ENCODE measurements at places on chromosomes 1 and 21.

DNA sequence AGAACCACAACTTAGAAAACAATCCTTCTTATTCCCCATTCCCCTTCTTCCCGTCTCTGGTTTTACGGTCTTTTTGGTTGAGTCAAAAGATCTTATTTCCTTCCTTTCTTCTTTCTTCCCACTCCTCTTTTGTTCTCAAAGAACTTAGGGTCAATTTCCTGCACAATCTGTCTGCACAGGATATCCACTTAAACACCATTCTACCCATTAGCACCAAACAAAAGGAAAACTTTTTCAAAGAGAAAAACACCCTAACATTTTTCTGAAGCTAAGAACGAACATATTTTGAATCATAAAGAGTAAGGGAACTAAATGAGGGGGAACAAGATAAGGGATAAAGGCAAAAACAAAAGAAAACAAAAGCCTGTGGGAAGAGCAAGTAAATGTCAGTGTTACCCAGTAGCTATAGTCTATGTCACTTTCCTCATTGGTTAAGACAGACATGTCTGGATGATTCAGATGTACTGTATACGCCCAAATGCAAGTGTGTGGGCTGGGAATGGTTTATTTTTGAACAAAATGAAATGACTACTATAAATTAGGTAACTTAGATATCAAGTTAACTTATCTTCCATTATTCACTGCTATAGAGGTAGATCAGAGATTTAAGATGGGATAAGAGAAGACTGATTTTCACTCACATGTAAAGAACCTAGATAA lies 59.9 kb downstream of the TOR3A start:
- no peak for DNase-seq

DNA sequence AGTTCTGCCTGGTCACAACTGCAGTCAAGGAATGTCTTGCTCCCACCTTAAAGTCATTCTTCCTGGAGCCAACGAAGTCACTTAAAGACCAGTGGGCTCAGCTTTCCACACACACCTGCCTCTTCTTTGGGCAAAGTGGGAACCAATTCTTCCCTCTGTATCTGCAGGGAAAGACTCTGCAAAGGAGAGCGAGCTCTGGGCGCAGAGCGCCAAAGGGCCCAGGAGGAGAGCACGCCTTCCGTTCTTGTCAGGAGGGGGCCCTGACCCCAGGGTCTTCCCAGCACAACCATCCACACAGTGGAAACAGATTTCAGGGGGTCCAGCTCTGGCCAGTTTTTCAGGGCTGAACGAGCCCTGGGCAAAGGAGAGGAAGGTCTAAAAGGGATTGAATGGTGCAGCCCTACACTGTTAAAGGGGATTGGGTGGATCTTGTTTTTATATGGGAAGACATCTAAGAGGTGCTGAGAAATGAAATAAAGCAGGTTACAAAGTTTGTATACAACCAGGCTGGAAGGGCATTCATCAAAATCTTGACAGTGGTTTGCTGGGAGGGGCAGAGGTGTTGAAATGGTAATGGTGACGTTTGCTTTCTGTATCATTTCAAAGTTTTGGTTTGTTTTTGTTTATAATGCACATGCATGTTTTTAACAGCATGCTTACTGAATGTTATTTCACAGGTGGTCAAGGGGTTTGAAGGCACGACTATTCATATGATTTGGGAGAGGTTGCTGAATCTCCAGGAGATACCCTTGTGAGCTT lies 6.8 kb upstream of the OLIG2 start:
- no peak for DNase-seq

GRCh38 chr1:176193023-176193422 lies 14.1 kb downstream of the COP1 start:
- DNase-seq, result no peak

DNA sequence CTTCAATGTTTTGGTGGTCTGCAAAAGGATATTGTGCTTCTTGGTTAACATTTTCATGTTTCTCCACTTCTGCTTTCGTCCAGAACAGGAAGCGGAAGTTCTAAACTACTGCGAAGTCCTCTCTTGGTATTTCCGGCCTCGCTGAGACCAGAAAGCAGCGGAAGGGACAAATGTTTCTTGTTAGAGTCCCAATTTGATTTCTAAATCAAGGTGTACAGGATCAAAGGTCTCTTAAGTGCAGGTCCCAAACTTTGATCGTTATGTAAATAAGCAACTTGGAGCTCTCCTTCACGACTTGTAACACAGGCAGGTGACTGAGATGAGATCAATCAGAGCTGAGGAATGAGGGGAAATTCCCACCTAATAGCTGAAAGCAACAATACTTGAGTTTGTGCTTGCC lies 40.1 kb upstream of the HMCN1 start:
- DNase-seq, result no peak

- no peak for DNase-seq
These were observed 14.5 kb upstream of the CBR3 start for GRCh38 chr21:36120304-36120888.

DNA sequence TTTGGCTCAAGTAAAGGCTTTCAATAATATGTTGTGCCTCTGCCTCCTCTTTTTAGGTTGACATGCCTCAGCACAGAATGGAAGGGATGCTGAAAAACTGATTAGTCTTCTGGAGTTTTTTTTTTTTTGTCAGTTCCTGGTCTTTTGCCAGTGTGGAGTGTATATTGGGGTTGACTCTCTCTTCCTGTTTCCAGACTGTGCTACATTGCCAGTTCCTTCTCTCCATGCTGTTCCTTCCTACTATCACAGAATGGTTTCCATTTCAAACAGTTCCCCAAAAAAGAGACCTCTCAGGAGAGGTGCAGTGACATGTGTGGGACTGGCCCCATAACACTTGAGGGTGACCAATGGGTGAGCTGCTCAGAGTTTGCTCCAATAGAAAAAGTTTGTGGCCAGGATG lies 101.7 kb upstream of the ETV3 start:
- DNase-seq, result no peak

DNA sequence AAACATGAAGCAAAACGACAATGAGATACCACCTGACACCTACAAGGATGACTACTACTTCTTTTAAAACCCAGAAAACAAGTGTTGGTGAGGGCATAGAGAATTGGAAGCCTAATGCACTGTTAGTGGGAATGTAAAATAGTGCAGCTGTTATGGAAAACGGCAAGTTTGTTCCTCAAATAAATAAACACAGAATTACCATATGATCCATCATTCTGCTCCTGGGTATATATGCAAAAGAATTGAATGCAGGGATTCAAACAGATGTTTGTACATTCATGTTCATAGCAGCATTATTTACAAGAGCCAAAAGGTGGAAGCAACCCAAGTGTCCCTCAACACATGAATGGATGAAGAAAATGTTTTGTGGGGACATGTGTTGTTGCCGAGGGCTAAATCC lies 1.4 kb upstream of the S100A8 start:
- no peak for DNase-seq

DNA sequence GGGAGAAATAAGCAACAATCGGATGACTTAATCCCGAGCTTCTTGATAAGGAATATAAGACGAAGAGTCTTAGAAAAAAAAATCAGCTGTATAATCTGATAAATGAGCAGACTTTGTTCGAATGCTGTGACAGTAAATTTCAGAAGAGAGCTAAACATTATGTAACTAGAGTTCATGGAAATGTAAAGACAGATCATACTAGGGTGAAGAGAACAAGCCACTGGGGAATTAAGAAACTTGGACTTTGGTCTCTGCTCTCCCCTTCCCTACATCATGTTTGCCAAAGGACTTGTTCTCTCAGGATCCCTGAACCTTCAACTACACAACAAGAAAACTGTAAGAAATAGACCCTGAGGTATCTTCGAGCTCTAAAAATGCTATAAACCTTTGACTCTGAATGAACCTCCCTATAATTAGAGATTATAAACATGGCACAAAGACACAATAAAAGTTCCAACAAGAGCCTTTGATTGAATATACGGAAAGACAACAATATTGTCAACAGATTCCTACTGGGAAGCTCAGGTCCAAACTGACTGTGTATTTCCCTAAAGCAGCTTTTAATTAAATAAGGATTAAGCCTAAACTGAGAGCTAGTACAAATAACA lies 27.5 kb downstream of the FRRS1 start:
- DNase-seq, result no peak

DNA sequence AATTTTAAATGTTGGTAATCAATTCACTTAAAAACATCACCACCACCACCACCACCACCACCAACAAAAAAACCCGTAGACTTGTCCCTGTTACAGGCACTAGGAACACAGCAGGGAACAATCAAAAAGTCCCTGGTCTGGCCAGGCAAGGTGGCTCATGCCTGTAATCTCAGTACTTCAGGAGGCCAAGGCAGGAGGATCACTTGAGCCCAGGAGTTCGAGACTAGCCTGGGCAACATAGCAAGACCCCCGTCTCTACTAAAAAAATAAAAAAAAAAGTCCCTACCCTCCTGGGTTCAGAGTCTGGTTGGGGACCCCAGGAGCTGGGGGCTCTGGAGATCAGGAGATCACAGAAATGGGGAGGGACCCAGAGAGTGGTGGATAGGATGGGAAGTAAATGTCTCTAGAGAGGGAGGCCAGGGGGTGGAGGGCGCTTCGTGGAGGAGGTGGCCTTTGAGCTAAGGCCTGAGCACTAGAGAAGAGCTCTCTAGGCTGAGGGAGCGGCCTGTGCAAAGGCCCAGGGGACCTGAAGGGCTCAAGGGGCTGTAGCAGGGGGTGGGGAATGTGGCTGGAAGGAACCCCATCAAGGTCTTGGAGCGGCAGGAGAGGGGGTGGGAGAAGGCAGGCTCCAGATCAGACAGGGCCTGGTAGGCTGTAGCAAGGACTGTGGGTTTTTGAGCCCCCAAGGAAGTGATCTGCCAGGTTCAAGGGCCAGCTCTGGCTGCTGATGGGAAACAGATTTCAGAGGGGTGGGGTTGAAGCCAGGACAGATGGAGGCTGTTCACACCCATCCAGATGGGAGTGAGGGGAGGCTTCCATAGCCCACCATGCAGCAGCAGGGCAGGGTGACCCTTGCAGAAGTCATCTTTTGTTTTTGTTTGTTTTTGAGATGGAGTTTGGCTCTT lies 24.8 kb upstream of the VPS13D start:
- DNase-seq, result no peak

Data from NCI-H2029 (cell line).